ENCODE measurements at places on chromosomes 5 and 9.

GRCh38 chr5:80941496-80941895 is 18.7 kb upstream of the RASGRF2 start:
- no peak for DNase-seq

DNA sequence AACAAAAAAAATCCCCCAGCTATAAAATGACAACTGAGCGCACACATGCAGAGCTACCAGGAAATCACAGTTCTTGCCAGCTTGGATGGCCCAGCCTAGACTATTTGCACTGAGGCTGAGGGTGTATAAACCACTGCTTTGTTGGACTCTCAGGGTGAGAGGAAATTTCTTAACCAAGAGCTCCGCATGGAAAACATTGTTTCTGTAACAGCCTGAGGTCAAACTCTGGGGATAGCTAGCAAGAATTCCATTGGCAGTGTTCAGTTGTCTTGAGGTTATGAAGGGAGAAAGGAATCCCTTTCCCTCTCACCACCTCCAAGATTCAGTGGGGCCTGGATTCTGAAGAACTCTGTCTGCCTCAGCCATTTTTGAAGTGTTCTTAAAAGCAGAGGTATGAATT is 360.0 kb downstream of the OSTF1 start:
- DNase-seq: no peak

- DNase-seq: no peak
These were observed 204.4 kb upstream of the TRIM32 start for GRCh38 chr9:116482740-116483139.

- DNase-seq: no peak
These were observed 40.3 kb downstream of the GLDC start for GRCh38 chr9:6605202-6605601.

- DNase-seq: no peak
These were observed 420.0 kb downstream of the SEMA5A start for GRCh38 chr5:9125852-9126251.

GRCh38 chr5:138351056-138351455 is 1.4 kb upstream of the KDM3B start:
- no peak for DNase-seq

GRCh38 chr5:36701085-36701698 is 94.8 kb downstream of the SLC1A3 start:
- no peak for DNase-seq

- DNase-seq: no peak
These were observed 418.6 kb upstream of the TYRP1 start for GRCh38 chr9:12274577-12274976.

GRCh38 chr5:143539742-143540141 is 136.3 kb upstream of the NR3C1 start:
- no peak for DNase-seq
